ENCODE measurements at places on chromosomes 2 and 18. TPM values are rescaled to one million over a fixed set of nuclear protein-coding genes. Genes with fewer than 3 reads are reported as not detected.

DNA sequence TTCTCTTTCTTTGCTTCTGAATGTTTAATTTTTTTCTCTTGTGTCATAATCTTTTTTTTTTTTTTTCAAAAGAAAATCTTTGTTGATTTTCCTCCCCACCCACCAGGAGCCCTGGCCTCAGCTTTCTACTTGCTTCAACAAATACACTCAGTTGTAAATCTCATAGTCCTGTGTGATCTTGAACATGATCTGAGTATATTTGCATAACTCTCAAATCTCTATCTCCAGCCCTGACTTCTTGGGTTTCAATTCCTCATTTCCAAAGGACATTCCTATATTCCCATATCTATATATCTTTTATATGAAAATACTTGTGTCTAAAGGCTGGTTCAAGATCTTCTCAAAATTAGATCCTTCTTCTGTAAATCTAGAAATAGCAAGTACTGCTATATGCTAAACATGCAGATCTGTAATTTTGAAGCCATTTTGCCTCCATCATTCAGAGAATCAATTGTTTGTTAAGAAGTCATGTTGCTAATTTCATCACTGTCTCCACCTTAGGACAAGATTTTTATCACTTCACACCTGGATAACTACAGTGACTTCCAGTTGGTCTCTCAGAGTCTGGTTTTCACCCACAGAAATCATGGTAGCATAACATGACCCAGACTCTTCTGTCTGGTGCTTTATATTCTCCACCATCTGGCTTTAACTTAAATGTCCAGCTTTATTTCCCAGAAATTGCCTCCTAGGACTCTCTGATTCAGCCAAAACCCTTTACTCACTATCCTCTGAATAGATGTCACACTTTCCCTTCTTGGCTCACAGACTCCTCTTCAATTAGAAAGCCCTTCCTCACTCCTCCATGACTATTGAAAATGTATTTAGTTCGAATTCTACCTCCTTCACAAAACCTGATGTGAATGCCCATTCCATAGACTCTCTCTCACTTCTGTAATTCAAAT, 98.1 kb downstream of the ZEB2 start:
- DNase-seq = no peak

- no peak for DNase-seq
Measured at GRCh38 chr18:35389095-35389618, 12.0 kb upstream of the ZNF396 start.

- no peak for DNase-seq
Measured at GRCh38 chr2:42092084-42092996, 44.5 kb downstream of the PKDCC start.

DNA sequence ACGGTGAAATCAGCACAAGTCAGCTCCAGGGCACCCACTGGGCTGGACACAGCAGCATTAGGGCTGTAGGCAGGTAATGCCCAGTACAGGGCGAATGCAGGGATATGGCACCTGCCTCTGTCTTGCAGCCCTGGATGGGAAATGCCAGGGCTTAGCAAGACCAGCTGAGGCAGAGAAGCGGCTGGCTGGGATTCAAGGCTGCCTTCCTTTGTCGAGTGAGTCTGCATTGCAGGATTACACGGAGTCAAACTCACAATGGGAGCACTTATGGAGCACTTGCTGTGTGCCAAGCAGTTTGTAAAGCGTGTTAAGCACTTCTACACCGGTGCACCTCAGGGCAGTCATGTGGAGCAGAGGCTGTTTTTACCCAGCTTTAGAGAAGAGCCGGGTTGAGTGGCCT, 87.3 kb upstream of the HDAC4 start:
- DNase-seq = no peak

DNA sequence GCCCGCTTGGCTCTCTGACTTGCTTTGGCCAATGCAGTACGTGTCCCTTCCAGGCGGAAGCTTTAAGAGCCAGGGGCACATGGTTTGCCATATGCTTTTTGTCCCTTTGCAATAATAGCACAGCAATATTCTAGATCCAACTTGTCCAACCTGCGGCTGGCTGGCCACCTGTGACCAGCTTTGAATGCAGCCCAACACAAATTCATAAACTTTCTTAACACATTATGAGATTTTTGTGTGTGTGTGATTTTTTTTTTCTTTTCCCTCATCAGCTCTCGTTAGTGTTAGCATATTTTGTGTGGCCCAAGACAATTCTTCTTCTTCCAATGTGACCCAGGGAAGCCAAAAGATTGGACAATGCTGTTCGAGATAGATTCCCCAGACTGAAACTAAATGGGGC, 119.3 kb upstream of the SIX3 start:
- no peak for DNase-seq

DNA sequence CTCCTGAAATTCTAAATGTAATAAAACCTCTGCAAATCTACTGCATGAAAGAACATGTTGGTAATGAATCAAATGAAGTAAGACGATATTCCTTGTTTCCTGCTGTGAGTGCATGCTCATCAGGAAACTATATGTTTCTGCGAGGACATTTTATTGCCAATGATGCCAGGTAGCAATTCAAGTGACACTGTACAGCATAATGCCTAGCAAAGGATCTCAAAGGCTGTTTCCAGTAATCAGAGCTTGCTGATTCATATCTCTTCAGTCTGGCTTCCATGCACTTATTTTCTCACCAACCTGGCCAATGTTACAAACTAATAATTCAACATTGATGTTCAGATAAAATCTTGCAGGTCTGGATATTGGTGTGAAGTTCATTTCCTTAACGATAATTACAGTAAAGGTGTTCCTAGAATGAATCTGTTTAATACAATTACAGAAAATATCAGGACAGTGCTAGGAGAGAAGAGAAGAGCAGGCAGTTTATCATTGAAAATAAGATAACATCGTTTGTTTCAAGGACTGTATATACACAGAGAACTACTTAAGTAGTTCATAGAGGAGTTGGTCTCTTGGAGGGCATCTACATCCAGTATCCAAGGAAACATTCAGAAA, 568.5 kb upstream of the SOX11 start:
- DNase-seq = no peak

DNA sequence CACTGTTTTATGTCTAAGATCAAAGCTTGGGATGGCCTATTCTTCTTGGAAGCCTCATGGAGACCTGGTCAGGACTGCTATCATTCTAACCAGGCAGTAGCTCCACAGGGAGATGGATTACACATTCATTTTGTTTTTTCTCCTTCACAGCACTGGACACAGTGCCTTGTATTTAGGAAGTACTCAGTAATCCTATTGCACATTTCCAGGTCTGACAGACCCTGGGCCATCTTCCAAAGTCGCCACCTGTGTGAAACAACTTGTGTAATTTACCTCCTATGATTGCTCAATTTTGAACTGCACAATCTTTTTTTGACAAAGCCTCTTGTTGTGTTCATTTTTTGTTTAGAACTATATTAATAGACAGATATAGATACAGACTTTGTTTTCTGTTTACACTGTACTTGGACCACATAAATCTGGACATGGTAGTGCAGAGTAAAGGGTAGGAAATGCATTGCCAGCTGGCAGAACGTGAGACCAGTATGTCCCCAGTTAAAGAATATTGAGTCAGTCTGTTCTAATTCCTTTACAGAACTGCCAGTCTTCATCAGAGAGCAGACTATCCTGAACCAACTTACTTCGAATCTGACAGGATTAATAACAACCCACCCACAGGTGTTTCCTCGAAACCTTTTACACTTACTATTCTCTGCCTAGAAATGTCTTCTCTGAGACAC, 277.8 kb upstream of the CYRIA start:
- no peak for DNase-seq

Gene RUFY4
- total RNA-seq = not detected

Gene ADAM23
- total RNA-seq = 0.02 TPM

Gene CYBRD1
- total RNA-seq = 22.4 TPM
